Stimulated activated CD4-positive, alpha-beta T cell treated with anti-CD3 and anti-CD28 coated beads, Interleukin-1b, Interleukin-23, amount 100 ng/mL, for 1 hour (primary cell): ENCODE measurements at places on chromosomes 5 and 9.

- no peak for DNase-seq
These were observed 13.1 kb downstream of the KCNT1 start for GRCh38 chr9:135715056-135715595.

DNA sequence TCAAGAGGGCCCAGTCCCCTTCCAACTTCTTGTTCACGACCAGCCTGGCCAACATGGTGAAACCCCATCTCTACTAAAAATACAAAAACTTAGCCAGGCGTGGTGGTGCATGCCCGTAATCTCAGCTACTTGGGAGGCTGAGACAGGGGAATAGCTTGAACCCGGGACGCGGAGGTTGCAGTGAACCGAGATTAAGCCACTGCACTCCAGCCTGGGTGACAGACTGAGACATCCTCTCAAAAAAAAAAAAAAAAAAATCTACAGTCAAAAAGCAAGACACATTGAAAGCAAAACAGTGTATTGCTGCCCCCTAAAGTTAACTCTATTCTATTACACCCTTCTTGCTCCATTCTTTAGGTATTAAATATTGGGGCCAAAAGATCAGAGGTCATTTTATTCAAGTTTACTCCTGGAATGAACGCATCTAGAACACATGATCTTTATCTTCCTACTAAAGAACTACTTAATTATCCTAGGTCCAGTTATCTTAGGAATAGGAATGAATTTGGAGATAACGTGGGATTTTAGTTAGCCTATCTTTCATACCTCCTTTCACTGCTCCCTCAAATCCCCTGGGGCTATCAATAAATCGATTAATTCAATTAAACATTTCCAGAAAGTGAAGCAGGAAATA, 2.4 kb downstream of the ATG12 start:
- DNase-seq = no peak

GRCh38 chr5:14676320-14676719, 11.8 kb downstream of the OTULIN start:
- DNase-seq = no peak

GRCh38 chr5:151620461-151620840, 29.3 kb upstream of the FAT2 start:
- DNase-seq = no peak

DNA sequence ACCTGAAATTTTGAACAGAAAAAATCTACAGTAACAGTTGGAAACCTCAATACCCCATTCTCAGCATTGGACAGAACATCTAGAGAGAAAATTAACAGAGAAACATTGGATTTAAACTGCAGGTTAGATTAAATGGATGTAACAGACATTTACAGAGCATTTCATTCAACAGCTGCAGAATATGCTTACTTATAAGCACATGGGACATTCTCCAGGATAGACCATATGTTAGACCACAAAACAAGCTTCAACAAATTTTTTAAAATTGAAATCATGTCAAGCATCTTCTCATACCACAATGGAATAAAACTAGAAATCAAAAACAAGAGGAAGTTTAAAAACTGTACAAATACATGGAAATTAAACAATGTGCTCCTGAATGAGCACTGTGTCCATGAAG, 316.3 kb downstream of the FAM170A start:
- no peak for DNase-seq

- no peak for DNase-seq
These were observed 120.9 kb downstream of the SH3GL2 start for GRCh38 chr9:17699615-17700330.

GRCh38 chr9:120510816-120511215, 69.2 kb downstream of the CDK5RAP2 start:
- DNase-seq = no peak

- no peak for DNase-seq
These were observed 71.9 kb upstream of the GRHPR start for GRCh38 chr9:37350486-37351190.

DNA sequence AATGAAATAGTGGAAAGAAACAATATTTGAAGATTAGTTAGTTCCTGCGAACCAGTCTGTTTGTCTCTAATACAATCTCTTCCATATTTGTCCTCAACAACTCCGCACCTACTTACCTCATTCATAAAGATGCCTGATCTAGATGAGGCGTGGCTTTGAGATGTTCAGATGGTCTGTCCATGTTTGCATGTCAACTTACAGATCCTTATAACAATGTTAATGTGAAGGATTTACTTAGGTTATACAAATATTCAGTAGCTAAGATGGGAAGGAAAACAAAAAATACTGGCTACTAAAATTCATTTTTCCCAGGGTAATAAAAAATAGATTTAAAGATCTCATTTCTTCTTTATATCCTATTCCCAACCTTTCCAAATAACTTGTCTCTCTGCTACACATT, 8.3 kb downstream of the CDC14B start:
- no peak for DNase-seq

- no peak for DNase-seq
These were observed 53.3 kb downstream of the PRDM6 start for GRCh38 chr5:123142206-123142915.

GRCh38 chr5:115542651-115543364, 1.8 kb downstream of the FEM1C start:
- no peak for DNase-seq

- DNase-seq = no peak
These were observed 23.9 kb downstream of the RNF130 start for GRCh38 chr5:180047667-180048066.

DNA sequence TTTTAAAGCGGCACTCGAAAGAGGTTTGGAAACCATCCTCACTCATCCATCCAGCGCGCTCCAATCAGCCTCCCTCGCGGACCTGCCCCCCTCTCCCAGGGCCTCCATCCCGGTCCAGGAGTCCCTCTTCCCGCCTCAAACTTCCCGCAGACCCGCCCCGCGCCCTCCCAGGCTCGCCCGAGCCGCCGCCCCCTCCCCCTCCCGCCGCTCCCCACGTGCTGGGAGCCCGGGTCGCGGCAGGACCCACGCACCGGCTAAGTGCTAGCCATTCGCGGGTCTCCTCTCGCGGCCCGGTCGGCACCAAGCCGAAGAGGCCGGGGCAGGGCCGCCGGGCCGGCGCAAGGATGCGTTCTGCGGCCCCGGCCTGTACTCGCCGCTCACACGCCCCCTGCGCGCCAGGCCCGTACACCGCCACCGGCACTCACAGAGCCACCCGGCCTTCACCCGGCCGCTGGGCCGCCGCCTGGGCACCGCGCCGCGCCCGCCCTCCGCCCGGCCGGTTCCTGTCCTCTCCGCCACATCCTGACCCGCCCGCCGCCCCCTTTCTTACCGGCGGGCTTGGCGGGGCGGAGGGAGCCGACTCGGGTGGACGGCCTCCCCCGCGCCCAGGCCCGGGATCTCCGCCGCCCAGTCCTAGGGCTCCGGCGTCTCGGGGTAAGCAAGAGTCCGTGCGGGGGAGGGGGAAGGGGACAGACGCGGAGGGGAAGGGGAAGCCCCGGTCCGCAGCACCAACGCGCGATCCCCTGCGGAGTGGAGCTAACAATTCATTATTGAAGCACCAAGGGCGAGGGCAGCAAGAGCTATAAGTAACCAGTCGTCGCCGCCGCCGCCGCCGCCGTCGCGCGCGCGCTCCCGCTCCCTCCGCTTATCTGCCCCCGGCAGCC, 576 bp downstream of the CHD1 start:
- DNase-seq = peak; percentile 62

GRCh38 chr5:1760231-1760630, 39.4 kb downstream of the MRPL36 start:
- DNase-seq = no peak

GRCh38 chr5:100690036-100690560, 154.9 kb downstream of the FAM174A start:
- no peak for DNase-seq

DNA sequence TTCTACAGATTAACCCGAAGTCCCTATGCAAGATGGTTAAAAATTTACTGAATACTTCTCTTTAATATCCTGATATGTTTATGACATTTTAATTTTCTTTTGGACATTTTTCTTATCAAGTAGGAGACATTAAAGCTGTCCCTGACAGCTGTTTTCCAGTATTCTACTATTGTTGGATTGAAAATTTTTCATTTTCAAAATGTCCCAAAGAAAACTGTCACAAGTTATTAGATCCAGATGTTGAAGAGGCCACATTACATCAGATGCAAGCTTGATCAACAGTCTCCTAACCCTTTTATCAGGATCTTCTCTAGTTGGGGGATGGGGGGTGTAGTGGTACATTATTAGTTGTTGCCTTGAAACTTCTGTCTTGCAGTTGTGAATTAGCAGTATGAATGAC, 1402.7 kb upstream of the DMAC1 start:
- no peak for DNase-seq

- DNase-seq = no peak
These were observed 134.5 kb upstream of the SMIM23 start for GRCh38 chr5:171651102-171651501.

DNA sequence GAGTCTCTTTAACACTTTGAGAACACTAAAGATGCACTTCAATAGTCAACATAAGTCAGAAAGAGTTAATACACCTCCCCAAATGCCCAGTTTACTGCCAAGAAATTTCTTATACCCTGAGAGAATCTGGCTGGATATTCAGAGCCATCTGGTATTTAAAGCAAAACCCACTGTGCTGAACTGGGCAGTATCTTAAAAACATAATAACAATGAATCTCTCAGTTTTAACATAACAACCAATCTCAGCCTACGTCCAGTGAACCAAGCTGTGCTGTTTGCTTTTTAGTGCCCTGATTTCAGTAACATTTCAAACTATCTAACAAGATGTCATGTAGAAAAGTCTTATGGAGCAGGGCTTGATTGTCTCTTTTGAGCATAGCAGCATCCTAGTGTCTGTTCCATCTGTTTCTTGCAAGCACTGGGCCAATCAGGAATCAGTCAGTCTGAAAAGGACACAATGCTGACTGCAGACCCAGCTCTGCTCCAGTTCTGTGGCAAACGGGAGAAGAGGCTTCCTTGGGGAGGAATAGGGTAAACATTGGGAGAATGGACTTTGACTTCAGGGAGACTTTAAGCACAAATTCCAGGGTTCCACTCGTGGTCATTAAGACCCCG, 43.6 kb upstream of the FAM81B start:
- no peak for DNase-seq

DNA sequence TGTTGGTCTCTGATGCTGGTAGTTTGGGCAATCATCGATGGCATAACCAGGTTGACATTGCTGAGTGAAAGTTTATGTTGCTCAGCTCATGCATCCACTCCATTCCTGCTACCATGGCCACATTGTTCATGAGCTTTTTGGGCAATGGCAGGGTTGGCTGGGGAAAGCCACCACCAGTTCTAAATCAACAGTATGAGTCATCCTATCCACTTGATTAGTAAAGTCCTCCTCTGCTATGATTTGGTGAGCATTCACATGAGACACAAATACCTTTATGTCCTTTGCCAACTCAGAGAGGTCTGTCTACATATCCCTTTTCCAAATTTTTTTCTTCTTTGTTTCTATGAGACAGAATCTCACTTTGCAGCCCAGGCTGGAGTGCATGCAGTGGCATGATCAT, 129.7 kb upstream of the FBN2 start:
- no peak for DNase-seq

GRCh38 chr9:121735793-121736770, 84.6 kb downstream of the DAB2IP start:
- DNase-seq = no peak

- no peak for DNase-seq
These were observed at the start of gene CDH12 for GRCh38 chr5:22852807-22853660. TSS of gene CDH12 (minus strand) at chr5:22853344.

DNA sequence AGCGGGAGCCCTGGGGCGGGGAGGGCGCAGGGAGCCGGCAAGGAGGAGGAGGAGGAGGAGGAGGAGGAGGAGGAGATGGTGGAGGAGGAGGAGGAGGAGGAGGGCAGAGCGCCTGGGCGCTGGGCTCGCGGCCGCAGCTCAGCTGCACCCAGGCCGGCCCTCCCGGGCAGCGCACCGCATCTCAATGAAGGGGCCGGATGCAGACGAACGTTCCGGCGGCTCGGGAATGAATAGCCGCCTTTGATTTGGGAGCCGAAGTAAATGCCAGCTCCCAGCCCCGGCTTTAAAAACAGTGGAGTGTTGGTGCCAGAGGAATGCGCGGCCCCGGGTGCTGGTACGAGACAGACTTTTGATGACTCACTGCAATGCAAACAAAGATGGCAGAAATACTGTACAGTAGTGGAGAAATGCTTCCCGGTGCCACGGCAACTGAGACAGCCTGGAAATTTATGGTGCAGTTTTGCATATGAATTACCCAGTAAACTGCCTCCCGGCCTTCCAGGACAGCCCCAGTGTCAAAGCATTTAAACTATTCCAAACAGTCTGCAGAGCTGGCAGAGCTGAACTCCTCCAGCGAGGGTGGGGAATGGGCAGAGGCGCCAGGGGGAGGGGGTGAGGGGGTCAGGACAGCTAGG, 43.1 kb downstream of the NACC2 start:
- DNase-seq = no peak

GRCh38 chr5:124544366-124545055, 201.9 kb downstream of the ZNF608 start:
- no peak for DNase-seq

GRCh38 chr9:89854715-89855475, 250.1 kb downstream of the GADD45G start:
- DNase-seq = no peak

DNA sequence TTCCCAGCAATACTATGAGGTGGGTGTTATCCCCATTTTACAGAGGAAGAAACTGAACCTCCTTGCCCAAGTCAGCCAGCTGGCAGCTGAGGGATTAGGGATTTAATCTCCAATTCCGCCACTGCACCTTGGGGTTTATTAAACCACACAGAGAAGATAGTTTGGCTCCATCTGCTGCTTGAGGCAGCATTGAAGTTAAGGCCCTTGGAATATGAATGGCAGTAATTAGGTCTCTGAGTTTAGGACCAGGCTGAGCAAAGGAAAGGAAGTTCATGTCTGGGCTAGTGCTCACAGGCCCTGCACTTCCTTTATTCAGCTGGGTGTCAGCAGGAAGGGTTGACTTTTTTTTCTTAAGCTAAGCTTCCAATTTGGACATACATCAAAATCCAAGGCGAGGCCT, 86.9 kb upstream of the GDNF start:
- DNase-seq = no peak

- DNase-seq = no peak
These were observed 51.2 kb downstream of the NDST1 start for GRCh38 chr5:150559088-150559487.

DNA sequence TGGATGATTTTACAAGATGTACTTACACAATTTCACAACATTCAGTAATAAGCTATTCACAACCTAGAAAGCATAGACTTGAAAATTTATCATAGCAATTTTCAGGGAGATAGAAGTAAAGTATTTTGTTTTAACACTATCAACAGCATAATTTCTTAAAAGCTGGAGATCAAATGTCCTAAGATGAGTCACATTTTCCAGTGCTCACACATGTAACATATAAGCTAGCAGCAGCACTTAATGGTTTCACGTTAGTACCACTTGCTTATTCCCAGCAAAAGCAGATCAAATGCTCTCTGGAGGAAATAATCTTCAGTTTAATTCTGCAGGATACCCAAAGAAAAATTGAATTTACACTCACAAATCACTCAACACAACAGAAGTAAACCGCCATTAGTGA, 6.5 kb downstream of the OR13C8 start:
- DNase-seq = no peak

- DNase-seq = no peak
These were observed 19.3 kb downstream of the SLC6A7 start for GRCh38 chr5:150209099-150209635.

GRCh38 chr9:26656003-26656870, 236.4 kb downstream of the CAAP1 start:
- DNase-seq = no peak

DNA sequence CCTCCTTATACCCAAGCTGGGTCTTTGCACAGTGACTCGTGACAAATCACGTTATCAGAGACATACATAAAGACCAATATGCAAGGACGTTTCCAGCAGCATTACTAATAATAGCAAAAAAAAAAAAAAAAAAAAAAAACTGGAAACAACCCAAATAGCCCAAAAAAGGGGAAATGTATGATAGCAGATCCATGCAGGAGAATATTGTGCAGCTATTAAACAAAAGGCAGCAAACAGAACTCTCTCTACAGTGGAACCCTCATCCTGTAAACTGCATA, 37.7 kb downstream of the C5orf15 start:
- DNase-seq = no peak
